T1000 (cell line): ENCODE measurements at places on chromosomes 1 and 21.

DNA sequence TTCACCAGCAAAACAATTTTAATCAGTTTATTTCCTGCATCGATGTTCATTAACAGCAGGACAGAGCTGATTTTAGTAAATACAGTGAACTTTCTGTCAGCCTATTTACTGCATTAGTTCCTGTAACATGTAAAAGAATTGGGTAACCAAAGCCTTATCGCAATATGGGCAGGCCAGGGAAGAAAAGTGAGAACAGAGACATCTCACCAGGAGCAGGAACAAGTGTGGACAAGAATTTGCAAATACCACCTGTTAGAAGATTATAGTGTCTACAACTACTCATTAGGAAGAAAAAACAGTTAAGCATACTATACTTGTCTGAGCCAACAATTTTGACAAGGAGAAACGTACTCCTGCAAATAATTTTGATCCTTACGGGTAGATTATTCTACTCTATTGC, 1293.9 kb downstream of the PLA2G4A start:
- no peak for DNase-seq

GRCh38 chr1:111208921-111209320, 8.5 kb upstream of the DENND2D start:
- DNase-seq: no peak

GRCh38 chr1:150385537-150386445, 21.8 kb downstream of the RPRD2 start:
- no peak for DNase-seq

- no peak for DNase-seq
These were observed 50.0 kb downstream of the YARS1 start for GRCh38 chr1:32767156-32767555.

GRCh38 chr1:222995620-222996309, 147.3 kb downstream of the TLR5 start:
- DNase-seq: no peak

DNA sequence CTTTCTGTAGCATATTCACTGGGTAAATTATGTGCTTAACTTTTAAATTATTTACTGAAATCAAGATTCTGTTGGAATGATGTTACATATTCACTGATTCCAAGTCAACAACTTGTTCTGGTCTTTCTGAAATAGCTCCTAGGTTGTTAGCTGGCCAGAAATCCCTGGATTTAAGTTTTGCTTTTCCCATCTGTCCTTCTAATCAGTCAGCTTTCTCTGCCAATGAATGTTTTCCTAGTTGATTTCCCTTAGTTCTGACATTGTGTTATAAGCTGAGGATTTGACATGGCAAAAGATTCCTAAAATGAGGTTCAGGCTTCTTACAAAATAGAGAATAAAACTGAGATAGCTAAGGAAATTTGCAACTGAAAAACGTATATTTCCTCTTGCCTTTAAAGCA, 1479.6 kb downstream of the MRPL39 start:
- no peak for DNase-seq

DNA sequence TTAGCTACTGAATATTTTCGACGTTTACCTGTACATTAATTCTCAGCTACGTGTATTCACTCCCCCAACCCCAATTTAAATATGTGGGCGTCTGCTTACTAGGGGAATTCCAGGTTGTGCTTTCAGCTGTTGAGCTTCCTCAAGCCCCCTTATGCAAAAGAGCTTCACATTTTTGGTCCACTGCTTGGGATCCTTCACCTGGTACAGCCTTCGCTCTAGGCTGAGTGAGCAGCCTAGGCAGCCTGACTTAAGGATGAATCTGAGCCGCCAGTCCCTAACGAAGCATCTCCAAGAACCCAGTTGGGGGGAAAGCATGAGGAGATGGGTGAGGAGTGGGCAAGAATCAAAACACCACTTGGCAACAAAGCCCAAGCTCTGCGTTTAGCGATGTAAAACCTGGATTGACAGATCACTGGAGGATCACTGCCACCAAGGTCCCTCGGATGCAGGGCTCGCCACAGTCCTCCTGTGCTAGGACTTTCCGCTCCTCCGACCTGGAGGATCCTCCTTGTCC, 674 bp downstream of the BCL10 start:
- DNase-seq: no peak

- no peak for DNase-seq
These were observed 18.0 kb upstream of the LRRC8D start for GRCh38 chr1:89802841-89803240.

GRCh38 chr1:24119859-24120756, 8.2 kb upstream of the MYOM3 start:
- no peak for DNase-seq

DNA sequence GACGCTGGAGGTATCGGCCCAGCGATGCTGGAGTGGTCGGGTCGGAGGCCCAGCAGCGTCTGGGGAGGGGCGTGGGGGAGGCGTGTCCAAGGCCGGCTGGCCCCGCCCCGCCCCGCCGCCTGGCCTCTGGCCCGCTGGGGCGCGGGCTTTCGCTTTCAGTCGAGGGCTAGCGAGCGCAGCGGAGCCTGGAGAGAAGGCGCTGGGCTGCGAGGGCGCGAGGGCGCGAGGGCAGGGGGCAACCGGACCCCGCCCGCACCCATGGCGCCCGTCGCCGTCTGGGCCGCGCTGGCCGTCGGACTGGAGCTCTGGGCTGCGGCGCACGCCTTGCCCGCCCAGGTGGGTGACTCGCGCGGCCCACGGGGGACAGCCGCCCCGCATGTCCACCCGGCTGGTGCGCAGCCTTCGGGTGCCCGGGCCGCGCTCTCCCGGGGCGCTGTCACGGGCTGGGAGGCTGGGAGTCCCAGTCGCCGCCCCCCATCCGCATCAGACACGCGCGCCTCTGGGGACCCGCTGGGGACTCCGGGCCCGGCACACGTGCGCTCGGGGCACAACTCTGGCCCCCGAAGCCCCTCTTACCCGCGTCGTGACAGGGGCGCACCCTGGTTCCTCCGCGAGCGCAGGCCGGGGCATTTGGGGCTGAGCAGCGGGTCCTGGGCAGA, at the start of gene TNFRSF1B:
Gene TNFRSF1B (plus strand): TSS at position 158 of the 659 bp plus-strand sequence. CDS start 101 bp downstream, at position 259.
- no peak for DNase-seq

- DNase-seq: no peak
These were observed 13.4 kb downstream of the KIF21B start for GRCh38 chr1:201009962-201010645.

- DNase-seq: no peak
These were observed 56.8 kb upstream of the CSF3R start for GRCh38 chr1:36539526-36539925.

DNA sequence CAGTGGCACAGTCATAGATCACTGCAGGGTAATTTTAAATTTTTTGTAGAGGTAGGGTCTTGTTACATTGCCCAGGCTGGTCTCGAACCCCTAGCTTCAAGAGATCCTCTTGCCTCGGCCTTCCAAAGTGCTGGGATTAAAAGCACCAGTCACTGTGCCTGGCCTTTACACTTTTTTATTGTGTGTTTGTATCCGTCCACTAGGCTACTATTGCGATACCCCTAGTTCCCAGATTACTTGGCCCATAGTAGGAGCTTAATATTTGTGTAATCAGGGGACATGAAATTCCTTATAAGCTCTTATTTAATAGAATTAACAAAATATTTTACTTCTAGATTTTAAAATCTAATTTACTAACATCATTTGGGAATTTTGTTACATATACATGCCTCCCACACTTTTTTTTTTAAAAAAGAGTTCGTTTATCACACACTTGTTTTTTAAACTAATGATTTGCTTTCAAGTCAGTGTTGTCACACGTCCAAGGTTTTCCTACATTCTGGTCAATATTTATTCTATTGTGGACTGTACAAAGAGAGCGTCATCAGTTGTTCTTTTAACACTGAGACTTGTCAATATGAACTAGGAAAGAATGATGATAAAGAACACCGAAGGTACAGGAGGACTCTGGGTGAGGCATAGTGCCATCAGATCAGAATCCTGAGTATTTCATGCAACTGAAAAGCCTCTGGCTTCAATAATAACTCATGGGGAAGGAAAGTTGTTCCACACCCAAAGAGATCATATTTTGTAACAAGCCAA, 63.7 kb downstream of the LEPR start:
- no peak for DNase-seq

GRCh38 chr1:246157516-246157915, 349.6 kb downstream of the SMYD3 start:
- DNase-seq: no peak

- peak; percentile 37 for DNase-seq
These were observed 3.9 kb upstream of the PGLYRP4 start for GRCh38 chr1:153352523-153352922.

- DNase-seq: no peak
These were observed 94.3 kb downstream of the KCNJ6 start for GRCh38 chr21:37821786-37822450.

GRCh38 chr1:217921126-217921904, 290.2 kb downstream of the SPATA17 start:
- DNase-seq: no peak

DNA sequence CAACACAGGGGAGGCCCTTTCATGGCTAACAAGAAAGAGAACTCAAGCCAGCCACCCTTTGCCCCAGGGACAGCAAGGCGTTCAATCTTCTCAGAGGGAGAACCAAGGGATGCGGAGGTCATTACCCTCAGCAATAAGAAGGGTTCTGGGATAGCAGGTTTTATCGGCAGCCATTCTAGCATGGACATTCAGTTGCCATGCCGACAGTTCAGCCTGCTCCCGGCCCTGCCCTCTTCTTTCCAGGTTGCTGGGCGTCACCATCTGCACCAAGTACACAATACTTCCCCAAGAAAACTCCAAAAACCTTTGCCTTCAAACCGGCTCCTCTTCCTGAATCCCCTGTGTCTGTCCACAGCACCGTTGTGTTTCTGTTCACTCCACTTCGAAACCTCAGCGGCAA, 47.1 kb downstream of the SYT2 start:
- DNase-seq: no peak

DNA sequence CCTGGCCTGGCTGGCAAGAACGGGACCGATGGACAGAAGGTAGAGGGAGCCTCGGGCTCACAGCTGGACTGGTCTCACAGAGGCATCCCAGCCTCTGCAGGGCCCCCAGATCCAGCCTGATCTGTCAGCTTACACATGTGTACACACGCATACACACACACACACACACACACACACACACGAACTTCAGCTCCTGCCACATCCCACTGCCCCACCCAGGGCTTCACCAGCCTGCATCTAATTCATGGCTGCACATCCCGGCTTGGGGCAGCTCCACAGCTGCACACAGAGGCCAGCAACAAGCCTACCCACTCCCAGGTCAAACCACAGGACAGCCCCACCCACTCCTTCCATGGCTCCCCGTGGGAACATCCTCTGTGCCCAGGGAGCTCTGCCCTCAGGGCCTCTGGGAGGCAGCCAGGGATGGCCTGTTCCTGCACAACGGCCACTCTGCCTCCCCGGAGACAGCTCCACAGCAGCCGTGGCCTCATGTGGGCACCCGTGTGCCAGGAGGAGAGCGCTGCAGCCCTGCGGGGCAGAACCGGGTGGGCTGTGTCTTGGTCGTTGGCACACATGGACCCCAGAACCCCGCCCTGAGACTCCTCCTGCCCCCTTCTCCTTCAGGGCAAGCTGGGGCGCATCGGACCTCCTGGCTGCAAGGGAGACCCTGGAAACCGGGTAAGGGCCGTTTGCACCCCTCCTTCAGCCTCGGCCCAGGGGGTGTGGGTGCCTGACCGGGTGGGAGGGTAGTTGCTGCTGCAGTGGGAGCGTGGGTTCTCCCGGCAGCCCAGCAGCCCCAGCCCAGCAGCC, 19.1 kb downstream of the COL6A2 start:
- DNase-seq: peak; percentile 34

DNA sequence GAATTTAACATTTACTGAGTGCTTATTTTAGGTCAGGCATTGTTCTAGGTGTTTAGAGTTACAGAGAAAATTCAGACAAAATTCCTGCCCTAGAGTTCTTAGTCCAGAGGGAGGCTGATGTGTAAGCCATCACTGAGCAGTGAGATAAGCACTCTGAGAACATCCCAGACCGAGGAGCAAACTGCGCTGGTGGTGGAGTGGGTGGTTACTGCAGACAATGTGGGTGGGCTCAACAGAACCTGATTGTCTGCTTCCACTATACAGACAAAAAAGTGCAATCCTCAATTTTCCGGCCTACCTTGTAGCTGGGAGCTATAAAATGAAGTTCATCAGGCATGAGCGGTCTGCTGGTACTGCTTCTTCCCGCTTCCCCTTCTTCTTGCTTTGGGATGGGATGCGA, 23.5 kb downstream of the PROK1 start:
- no peak for DNase-seq

- no peak for DNase-seq
These were observed 42.9 kb downstream of the ABCG1 start for GRCh38 chr21:42261829-42262200.

DNA sequence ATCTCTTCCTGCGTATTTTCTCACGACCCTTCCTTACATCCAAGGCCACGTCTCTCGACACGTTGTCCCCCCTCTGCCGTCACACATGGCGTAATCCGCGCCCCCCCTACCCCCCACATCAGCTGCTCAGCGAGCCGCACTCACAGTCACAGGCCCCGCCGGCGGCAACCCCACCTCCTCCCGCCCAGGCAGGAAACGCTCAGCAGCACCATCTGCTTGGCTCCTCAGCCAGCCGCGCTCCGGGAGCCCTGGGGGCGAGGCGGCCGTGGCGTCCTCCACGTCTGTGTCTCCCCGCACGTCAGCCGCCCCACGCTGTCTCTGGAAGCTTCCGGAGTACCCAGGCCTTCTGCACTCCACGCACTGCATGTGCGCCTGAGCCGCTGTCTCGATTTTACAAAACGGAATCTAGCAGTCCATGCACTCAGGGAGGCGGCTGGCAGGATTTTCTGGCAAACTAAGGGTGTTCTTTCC, 64.6 kb downstream of the SIK1 start:
- peak; percentile 40 for DNase-seq

DNA sequence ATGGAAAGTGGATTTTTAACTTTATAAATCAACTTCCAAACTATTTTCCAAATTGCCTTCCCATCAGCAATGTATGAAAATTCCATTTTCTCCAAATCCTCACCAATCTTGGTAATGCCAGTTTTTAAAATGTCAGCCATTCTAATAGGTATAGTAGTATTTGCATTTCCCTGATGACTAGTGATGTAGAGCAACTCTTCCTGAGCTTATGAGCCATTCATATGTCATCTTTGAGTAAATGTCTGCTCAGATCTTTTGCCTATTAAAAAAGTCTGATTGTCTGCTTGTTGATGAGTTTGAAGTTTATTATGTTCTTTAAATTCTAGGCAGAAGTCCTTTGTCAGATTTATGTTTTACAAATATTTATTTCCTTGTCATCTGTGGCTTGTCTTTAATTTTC, 54.7 kb downstream of the KDM1A start:
- no peak for DNase-seq

DNA sequence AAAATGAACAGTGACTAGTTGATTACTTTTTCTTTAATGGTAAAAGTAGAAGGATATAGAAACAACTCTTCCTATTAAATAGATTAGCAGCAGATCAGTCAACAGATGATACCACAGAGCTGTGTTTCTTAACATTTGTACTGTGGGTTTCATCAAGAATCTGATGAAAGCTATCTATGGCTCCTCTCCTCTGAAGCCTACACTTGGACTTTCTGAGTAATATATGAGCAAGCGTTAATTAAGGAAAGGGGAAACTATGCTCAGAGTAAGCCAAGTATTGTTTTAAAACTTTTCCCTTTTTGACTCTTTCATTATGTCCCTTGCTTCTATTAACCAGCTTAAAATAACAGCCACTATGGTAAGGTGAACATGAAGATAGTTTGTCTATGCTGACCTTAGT, 10.8 kb downstream of the ARID4B start:
- DNase-seq: no peak

GRCh38 chr1:96515430-96515829, 206.2 kb upstream of the PTBP2 start:
- DNase-seq: no peak

GRCh38 chr1:218735436-218736032, 390.4 kb downstream of the TGFB2 start:
- DNase-seq: no peak
